ENCODE measurements at places on chromosomes 13 and 19.

GRCh38 chr13:20814224-20814910 lies 40.6 kb upstream of the EEF1AKMT1 start:
- no peak for DNase-seq

DNA sequence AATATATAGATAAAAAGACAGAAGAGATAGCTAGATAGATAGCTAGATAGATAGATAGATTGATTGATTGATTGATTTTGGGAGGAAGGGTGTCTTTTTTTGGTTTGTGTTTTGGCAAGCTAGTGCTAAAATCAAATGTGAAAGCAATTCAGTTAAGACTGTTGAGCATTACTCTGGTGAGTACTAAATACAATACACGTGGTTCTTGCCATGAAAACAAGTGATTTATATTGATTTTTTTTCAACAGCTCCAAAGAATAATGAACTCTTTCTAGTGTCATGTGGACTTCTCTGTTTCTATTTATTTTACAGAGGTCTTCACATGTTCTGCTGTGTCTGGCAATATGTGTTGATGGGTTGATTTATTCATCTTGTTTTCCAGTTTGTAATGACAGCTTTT lies 172.0 kb downstream of the POU4F1 start:
- DNase-seq = no peak

DNA sequence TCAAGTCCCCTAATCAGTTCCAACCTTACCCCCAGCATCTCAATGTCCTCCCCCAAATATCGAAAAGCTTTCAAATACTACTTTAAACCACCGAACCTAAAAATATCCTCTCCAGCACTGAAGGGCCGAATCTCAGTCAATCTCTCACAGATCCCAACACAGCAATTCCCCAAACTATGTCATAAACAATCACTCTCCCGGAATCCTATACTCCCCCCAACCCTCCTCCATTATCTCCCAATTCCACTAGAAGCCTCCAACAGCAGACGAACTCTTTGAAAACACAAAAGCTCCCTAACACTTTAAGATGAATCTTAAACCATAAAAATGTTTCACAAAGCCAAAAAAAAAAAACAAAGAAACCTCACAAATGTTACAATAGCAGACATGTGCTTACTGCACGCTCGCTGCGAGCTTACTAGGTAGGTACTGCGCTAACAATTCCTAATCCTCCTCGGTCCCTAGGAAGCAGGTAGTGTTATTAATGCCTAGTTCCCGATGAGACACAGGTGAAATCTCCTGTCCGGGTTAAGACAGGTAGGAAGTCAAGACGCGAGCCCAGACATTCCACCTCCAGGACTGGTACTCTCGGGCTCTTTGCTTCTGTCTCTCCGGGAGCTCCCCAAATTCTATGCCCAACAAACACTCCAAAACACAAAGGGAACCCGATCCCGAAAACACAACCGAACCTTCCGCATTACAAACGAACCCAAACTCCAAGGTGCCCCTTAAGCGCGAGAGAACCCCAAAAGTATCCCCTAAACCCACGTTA lies 14.2 kb downstream of the FBXO46 start:
- no peak for DNase-seq

- no peak for DNase-seq
These were observed 5.3 kb downstream of the DYRK1B start for GRCh38 chr19:39828654-39829032.

DNA sequence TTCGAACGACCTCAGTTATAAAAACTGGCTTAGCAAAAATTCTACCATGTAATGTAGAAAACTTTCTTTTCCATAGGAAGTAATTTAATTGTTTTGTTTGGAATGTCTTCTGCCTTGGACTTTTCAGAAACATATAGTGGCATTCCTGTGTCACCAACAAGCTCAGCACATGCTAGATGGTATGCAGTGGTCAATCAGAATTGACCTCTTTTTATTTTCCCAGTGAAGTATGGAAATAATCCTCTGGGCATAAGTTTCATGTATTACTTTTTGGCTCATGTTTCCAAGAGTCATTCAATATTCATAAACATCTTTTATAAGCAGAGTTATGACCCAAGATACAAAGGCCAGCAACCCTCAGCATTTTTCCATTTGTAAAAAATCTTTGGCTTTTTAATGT lies 33.6 kb downstream of the NALCN start:
- DNase-seq = no peak

DNA sequence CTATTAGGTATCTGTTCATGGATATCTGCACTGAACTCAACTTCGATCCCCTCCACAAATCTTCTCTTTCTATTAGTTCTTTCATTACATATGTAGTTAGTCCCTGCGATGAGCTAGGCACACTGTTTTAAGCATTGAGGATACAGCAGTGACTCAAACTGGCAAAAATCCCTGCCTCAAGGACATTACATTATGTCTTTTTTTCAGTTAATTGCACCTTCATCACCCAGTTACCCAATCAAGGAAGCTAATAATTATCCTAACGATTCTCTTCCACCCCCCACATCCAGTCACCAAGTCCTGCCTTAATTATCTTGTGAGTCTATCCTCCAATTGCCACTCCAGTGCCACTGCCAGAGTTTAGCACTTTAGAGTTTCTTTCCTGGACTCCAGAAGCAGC lies 89.3 kb downstream of the C13orf42 start:
- no peak for DNase-seq

DNA sequence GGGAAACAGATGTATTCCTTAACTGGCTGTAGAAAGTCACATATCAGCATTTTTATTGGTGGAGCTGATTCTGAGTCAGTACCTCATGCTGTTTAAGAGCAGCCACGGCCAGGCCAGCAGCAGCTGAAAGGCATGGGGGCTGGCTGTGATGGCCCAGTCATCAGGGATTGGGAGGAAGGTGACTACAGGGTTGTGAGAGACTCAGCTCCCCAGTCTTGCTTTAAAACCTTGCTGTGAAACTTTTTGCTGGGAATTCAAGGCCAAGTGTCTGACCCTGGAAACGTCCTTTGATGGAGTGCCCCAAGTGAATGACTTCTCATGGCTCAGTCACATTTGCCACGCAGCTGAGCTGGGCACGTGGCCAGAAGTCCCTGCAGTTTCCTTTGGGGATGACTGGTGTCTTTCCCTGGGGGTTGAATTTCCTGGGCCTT lies 39.1 kb upstream of the RNF113B start:
- DNase-seq = no peak

GRCh38 chr19:43606569-43607229 lies 5.2 kb upstream of the SRRM5 start:
- DNase-seq = no peak

DNA sequence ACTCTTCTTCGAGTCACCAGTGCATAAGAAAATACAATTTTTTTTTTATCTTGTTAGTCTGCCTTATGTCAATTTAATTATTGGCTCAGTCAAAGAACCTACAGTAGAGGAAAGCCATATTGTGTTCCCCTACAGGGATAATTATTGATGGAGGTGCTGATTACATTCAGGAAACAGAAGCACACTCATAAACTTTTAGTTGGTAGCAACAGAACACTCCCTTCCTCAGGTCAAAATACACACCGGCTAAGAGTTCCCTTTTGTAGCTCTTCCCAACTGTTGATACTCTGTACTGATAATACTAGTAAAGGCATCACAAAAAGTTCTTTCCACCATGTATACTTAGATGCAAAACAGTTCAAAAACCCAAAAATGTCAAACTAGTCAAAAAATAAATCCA lies 18.4 kb downstream of the FOXO1 start:
- DNase-seq = no peak

DNA sequence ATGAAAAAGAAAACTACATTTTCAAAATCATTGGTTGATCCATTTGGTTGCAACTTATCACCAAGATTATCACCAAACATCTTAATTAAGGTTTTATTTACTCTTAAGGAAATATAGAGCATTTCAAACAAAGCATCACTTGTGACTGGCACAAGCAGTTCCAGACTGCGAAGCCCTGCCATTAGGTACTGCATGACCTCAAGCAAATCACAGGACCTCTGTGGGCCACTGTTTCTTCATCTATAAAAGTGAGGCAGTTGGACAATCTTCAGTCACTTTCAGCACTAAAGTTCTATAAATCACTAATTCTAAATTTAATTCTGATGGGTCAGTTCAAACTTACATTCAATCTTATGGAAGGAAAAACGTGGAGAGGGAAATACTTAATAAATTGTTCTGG lies 2.0 kb downstream of the ELF1 start:
- peak; percentile 45 for DNase-seq

- no peak for DNase-seq
These were observed 3.1 kb downstream of the FTL start for GRCh38 chr19:48968179-48968661.

DNA sequence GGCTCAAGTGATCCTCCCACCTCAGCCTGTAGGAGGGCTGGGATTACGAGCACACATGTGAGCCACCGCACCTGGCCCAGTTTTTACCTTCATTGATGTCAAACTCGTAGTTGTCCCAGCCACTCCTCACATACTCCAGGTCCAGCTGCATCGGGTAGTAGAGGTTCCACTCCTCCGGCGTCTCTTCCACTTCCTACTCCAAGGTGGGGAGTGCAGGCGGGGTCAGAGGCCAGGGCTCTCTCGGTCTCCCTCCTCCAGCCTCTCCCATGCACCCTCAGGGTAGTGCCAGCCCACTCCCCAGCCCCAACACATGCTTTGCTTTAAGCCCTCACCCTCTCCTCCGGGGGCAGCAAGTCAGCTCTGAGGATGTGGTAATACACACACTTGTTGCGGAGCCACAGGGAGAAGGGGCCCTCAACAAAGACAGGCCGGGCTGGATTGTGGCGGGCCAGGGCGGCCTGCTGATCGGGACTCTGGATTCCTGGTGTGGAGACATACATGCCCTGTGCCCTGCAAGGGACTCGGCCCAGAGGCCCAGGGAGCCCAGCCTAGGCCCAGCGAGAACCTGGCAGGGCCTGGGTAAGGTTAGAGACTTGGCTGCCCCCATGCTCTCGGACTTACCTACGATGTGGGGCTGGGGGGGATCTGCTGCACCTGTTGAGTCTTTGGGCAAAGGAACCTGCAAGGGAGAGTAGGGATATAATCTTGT lies 1.9 kb upstream of the ZNF653 start:
- no peak for DNase-seq

DNA sequence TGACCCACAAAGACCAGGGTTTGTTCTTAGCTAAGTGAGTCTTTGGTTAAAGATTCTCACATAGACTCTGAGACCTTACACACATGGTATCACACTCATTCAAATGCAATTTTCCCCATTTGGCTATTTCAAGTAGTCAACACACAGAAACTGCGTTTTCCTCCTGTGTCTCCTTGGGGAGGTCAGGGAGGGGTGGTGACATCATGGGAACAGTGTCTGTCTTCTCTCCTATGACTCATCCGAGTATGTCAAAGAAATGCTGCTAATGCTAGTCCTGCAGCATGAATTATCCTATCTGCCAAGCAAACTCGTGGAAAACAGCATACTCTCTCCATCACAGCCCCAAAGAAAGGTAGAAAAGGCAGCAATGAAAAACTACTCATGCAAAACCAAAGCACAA lies 100.2 kb downstream of the ENOX1 start:
- DNase-seq = no peak

DNA sequence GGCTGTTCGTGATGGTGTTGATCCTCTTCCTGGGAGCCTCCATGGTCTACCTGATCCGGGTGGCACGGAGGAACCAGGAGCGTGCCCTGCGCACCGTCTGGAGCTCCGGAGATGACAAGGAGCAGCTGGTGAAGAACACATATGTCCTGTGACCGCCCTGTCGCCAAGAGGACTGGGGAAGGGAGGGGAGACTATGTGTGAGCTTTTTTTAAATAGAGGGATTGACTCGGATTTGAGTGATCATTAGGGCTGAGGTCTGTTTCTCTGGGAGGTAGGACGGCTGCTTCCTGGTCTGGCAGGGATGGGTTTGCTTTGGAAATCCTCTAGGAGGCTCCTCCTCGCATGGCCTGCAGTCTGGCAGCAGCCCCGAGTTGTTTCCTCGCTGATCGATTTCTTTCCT lies 12.2 kb upstream of the C19orf33 start:
- no peak for DNase-seq

GRCh38 chr13:25468325-25469168 lies 96.8 kb downstream of the ATP8A2 start:
- peak; percentile 24 for DNase-seq

DNA sequence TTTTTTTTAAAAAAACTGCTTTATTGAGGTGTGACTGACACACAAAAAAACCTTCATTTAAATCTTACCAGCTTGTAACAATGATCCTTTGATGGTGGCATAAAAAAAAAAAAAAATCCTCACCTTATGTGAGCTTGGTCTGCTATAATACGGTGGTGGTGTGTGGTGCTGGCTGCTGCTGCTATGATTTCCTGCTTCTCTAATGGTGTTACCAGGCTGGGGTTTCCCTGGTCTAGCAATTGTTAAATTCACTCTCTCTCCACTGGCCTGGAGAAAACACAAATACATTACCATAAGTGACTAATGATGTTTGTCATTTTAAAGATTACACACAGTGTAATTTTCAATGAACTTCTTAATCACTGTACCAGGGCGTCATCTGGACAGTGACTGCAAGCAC lies 60.6 kb downstream of the LNX2 start:
- no peak for DNase-seq

GRCh38 chr19:17292301-17293074 lies 10.7 kb downstream of the ABHD8 start:
- DNase-seq = peak; percentile 87

DNA sequence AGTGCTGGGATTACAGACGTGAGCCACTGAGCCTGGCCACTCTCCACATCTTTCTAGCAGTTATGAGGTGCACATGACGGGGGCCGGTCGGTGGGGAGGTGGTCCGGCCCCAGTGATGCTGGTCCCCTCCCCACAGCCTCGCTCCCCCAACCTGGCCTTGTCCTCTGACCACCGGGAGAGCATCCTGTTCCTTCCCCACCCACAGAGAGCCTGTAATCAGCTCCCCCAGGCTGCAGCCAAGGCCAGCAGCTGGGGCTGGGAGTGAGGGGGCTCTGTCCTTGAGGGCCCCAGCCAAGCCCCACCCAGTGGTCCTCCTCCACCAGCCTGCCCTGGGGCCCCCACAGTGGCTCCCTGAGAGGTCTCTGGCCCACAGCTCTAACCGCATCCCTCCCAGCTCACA lies 3.0 kb upstream of the INSL3 start:
- DNase-seq = no peak

DNA sequence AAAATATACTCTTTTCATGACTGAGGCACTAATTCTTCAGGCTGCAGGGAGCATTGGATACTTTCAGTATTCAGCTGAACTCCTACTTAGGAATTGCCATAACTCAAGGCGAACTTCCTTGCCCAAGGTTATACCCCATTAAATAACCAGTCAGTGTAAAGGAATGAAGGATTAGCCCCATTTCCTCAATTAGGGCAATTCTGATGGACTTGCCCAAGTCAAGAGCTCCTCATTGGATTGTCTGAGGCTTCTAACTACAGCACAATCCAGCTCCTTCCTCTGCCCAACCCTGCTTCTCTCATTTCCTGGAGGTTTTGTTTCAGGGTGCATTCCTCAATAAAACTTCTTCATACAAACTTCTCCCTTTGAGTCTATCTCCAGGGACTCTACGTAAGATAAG lies 329.2 kb downstream of the LIG4 start:
- DNase-seq = no peak

DNA sequence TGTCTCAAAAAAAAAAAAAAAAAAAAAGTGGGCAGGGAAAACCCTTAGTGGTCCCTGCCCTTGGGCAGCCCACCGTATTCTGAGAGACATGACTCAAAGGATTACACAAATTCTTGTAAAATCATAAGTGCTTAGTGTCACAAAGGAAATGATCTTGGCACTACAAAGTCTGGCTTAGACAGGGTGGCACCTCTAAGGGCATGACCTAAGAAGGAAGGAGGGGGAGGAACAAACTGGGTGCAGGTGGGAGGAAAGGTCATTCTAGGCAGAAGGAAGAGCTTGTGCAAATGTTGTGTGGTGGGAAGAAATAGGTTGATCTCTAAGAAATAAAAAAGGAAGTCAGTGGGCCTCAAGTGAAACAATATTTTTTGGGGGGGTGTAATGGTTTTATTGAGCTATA lies 10.4 kb downstream of the PNPLA6 start:
- peak; percentile 30 for DNase-seq

GRCh38 chr13:22837980-22838647 lies 342.7 kb upstream of the SGCG start:
- DNase-seq = no peak
